Mesenteric fat pad (tissue), 1 donor: ENCODE measurements at places on chromosomes 2 and 18. TPM values are rescaled to one million over a fixed set of nuclear protein-coding genes. Genes with fewer than 3 reads are reported as not detected.

DNA sequence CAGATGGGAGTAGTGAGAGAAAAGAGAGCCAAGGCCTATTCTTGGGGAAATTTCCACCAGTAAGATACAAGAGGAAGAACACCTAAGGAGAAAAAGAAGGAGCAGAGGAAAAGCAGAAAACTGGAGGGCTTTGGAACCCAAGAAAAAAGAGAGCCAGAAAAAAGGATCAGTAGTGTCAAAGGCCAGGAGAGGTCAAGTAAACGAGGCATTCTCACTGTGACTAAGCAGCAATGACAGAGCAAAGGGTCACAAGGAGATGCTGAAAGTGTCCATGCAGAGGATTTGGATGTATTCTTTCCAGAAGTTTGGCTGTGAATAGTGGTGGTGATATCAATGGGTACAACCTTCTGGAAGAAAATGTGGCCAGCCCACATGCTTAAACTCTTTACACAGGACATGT is 109.5 kb downstream of the DYNAP start:
- DNase-seq: no peak

EFR3B gene
- total RNA-seq: 2.0 TPM

DNA sequence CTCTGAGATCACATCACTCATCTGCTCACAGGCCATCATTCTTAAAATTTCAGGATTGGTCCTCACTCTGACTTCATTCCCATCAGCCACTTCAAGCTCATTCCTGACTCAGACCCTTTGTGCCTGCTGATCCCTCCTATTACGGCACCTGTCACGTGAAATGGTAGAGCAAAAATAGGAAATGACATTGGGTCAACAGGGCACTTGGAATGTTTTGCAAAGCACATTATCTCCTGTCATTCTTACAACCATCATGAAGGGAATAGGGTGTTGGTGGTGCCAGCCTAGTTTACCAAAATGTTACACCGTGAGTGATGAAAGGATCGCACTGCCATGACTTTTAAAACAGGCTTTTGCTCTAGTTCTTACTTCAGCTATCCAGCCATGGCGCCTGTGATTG is 61.1 kb downstream of the EIF5B start:
- no peak for DNase-seq

- DNase-seq: no peak
Observed at GRCh38 chr18:11953113-11953512, 28.2 kb upstream of the IMPA2 start.

DNA sequence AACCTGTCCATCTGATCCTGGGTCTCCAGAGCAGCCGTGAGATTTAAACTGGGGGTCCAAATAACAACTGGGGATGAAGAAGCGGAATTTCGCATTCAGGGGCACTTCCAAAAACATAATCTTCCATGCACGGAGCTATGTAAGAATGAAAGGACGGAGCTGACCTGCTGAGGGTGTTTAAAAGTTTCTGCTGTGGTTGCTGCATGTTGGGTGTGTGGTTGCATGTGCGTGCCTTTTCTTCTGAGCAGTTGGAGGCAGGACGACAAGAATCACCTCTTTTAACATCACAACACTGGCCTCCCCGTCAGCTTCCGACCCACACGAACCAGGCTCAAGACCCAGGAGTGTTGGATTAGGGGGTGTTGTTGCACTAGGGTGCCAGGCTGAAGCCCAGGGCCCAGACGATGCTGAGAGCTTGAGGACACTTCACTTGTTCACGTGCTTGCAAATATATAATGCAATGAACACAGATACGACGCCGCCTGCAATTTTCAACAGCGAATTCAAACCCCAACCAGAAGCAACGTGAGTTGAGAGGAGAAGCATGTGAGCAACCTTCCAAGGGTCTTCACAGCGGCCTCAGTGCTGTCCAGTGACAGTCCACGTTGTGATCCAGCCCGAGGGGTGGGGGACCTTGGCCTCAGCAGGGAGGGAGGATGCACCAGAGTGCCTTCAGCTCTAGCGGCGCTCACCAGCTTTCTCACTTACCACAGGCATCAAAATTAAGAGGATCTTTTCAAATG is 76.0 kb upstream of the SALL3 start:
- DNase-seq: no peak

GRCh38 chr2:126527836-126528490 is 128.0 kb upstream of the GYPC start:
- no peak for DNase-seq

- no peak for DNase-seq
Observed at GRCh38 chr2:101133492-101134100, 17.6 kb downstream of the TBC1D8 start.

DTNA gene
- total RNA-seq: 19.7 TPM

C1GALT1C1L gene
- 2.5 TPM for total RNA-seq

DNA sequence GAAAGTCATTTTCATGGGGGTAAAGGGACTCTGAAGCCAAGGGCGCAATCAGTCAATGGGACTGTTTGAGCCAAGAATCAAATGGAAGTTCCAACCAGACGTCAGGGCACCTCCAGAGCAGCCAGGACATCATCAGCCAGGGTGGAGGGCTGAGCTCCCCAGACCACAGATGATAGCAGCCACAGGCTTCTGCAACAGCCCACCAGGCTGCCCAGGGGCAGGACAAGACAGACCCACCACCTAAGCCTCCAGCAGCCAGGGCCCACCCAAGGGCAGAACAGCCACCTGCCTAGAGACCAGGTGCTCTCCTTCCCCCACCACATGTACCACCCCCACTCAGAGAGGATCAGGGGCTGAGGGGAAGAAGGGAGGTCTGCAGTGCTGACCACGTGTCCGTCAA is 53.8 kb upstream of the SLC66A3 start:
- peak; percentile 64 for DNase-seq

ATF2 gene
- total RNA-seq: 51.5 TPM

DNA sequence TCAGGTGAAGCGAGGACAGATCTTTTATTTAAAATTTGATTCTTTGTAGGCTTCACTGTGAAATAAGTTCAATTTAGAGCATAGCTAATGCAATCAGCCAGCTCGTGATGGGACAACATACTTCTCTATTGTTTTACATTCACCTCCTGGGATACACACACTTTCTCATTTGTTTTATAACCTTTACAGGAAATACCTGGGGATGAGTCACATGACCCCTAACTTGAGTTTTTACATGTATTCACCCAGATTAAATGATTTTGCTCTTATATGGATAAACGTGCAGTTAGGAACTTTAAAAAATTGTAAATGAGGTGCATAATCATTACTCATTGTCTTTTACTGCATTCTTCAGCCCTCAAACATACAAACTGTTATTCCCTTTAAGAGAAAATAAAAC is 152.1 kb downstream of the NEDD4L start:
- DNase-seq: no peak

GRCh38 chr2:162686336-162686735 is 152.2 kb downstream of the KCNH7 start:
- DNase-seq: no peak

SGPP2 gene
- not detected for total RNA-seq

ARHGAP25 gene
- 15.6 TPM for total RNA-seq

DNA sequence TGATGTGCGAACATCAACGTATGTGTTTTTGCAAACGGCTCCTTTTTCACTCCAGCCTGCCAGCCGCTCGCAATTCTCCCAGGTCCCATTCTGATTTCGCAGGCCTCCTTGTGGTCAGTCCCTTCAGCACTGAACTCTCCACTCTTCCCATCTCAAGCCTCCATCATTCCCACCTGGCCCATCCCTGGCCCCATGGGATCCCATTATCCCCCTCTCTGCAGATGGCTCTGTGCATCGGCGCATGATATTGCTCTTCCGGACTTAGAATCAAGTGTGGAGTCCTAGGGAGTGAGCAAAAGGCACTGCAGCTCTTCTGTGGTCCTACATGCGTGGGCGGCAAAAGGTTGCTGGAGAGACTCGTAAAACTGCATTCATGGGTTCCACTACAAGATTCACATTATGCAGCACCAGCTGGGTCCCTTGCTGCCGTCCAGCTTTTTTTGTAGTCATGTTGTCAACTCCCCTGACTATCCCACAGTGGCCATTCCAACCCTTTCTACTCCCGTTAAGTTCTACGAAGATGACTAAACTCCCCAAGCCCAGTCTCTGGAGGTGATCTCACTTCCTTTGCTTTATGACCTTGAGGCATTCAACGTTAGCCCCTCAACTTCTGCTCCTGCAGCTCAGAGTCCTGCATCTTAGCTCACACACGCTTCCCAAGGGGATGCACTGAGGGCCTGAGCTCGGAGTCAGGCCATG is 125.3 kb upstream of the NRP2 start:
- no peak for DNase-seq

DNA sequence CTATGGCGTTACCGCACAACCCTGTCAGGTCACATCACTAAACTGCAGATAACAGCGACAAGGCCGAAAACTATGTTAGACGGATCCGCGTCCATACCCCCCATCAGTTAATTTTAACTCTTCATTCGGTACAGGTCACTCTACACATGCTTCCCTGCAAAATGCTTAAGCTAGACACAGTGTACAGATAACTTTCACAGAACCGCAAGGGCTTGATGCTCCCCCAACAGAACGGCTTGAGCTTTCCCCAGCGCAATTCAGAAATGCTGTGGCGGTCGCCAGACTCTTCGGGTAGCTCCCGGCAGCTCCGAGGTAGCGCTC is 283 bp upstream of the RBBP8 start:
- no peak for DNase-seq
